Psoas muscle (tissue), 8 donors: ENCODE measurements at places on chromosomes 2 and 18.

DNA sequence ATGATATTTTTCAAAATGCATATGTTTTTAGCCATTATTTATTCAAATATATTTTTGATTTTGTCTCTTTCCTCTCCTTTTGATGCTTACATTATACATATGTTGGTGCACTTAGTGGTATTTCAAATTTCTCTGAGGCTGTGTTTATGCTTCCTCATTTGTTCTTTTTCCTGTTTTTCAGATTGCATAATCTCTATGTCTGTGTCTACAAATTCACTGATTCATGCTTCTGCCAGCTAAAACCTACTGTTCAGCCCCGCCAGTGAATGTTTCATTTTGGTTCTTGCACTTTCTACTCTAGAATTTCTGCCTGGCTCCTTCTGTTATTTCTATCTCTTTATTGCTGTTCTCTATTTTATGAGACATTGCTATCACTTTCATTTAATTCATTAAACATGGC is 951.7 kb upstream of the CNTNAP5 start:
- no peaks in the 10 kb centered on the region for H3K36me3 ChIP-seq
- no peaks in the 10 kb centered on the region for H3K4me1 ChIP-seq
- no peak overlapping the region for H3K4me3 ChIP-seq
- H3K27ac ChIP-seq = no peak overlapping the region
- no peaks in the 10 kb centered on the region for H3K27me3 ChIP-seq

GRCh38 chr2:176979981-176980710 is 232.4 kb upstream of the HNRNPA3 start:
- H3K4me3 ChIP-seq = no peak overlapping the region
- H3K36me3 ChIP-seq = no peaks in the 10 kb centered on the region
- H3K27ac ChIP-seq = no peak overlapping the region
- no peak for DNase-seq

DNA sequence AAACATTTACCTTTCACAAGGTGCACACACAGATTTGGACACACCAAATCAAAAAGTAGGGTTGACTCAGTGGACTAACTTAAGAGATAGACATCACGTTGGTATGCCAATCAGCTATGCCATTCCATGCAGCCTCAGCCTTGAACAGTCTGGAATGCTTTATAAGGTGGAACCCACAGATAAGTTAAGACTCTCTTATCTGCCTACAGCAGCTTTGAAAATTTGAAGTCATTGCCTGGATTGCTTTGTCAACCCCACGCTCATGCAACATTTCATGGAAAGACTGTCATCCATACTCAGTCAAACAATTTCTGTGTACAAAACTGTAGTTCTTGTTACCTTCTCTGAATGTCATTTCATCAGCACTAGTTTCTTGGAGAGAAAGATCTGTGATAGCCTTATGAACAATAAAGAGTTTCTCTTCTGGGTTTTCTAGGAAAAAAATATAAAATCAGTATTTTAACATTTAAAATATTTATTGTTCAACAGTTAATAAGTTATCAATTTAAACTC is 1.2 kb downstream of the ERMN start:
- no peak overlapping the region for H3K4me3 ChIP-seq
- H3K27me3 ChIP-seq = no peaks in the 10 kb centered on the region
- H3K4me1 ChIP-seq = no peaks in the 10 kb centered on the region
- no peak overlapping the region for H3K27ac ChIP-seq
- no peak for DNase-seq

- no peaks in the 10 kb centered on the region for H3K27me3 ChIP-seq
- DNase-seq = no peak
- H3K4me3 ChIP-seq = no peak overlapping the region
- no peak overlapping the region for H3K27ac ChIP-seq
These were observed 129.7 kb upstream of the MYCN start for GRCh38 chr2:15810477-15811150.

GRCh38 chr2:119218478-119219064 is 5.1 kb upstream of the STEAP3 start:
- H3K4me3 ChIP-seq = no peak overlapping the region
- H3K27ac ChIP-seq = peak overlapping the region; percentile 51
- H3K27me3 ChIP-seq = no peaks in the 10 kb centered on the region
- peaks cover 4% of the 10 kb centered on the region for H3K4me1 ChIP-seq

- no peaks in the 10 kb centered on the region for H3K27me3 ChIP-seq
- peak overlapping the region; percentile 80 for H3K27ac ChIP-seq
- H3K36me3 ChIP-seq = no peaks in the 10 kb centered on the region
- peaks cover 11% of the 10 kb centered on the region for H3K4me1 ChIP-seq
- peak; percentile 72 for DNase-seq
These were observed 562 bp downstream of the TWSG1 start for GRCh38 chr18:9334973-9335696.
